ACHN (cell line): ENCODE measurements at places on chromosomes 1 and 21.

- no peak for DNase-seq
Measured at GRCh38 chr1:48670234-48671020, 106.3 kb downstream of the BEND5 start.

GRCh38 chr1:67652800-67653199, 32.2 kb upstream of the GADD45A start:
- peak; percentile 27 for DNase-seq

GRCh38 chr21:46597896-46598343, 7.0 kb downstream of the S100B start:
- DNase-seq, result no peak

DNA sequence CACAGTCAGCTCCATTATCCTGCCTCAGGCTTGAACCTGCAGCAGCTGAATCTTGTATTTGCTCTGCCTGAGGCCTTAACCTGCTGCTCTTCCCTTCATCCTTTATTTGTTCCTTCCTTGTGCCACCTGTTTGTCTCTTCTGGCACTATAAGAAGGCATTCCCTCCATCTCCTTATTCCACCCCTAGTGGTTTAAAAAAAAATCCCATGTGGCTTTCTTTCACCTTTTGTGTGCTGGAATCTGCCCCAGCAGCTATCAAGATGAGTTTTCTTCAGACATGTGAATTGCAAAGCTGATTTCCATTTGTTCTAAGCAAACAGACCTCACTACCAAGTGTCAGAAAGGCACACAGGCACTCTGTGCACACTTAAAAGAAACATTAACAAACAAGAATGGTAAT, 294.6 kb downstream of the TTLL7 start:
- no peak for DNase-seq

DNA sequence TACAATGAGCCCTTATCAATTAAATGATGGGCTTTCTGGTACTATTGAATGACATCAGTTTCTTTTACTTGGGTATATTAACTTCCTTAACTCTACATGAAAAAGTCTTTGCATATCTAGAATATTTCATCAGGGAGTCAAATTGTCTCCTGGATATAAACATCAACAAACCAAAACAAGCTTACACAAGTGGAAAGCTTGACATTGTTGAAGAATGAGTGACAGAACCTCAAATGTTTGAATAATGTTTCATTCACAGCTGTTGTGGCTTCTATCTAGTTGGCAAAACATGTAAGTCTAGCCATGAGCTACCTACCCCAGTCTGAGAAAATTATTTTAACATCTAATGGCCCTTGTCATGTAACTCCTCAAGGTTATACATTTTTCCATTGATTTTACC, 604.8 kb upstream of the ADAMTS5 start:
- DNase-seq, result peak; percentile 97

DNA sequence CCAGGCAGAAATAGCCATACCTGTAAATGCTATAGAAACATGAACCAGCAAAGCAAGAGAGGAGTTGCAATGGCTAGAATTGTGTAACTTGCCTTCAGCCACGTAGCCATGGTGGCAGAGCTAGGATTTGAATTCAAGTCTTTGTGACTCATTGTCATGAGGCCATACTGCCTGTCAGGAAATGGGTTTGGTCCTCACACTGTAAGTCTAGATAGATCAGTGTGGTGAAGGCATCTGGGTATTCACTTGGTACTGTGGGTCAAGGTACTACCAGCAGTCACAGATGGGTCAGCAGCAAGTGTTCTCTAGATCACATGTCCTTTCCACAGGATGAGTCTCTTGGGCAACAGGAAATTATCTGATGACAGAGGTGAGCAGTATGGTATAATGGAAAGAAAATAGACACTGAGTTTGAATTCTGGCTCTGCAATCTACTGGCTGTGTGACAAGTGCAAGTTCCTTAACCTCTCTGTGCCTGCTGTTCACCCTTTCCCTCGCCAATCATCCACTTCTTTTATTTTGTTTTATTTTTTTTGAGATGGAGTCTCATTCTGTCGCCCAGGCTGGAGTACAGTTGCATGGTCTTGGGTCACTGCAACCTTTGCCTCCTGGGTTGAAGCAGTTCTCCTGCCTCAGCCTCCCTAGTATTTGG, 36.9 kb downstream of the FGGY start:
- DNase-seq, result no peak

- DNase-seq, result no peak
Measured at GRCh38 chr21:37767984-37768383, 148.3 kb downstream of the KCNJ6 start.

DNA sequence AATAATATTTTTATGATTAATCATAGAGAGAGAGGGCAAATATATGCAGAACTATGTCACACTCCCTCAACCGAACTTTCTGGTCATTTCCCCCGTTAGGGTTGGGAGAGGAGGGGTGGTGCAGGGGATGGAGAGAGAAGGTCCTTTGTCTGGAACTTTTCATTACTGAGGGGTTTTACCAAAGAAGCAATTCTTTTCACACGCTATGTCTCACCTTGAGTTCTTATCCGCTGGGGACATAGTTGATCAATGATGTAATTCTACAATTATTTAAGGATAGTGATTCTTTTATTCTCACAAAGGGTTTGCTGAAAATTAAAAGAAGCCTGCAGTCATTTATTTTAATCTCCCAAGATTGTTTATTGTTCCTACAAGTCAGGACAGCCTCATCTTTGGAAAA, 98.3 kb upstream of the RUNX1 start:
- DNase-seq, result no peak
